CD4-positive, alpha-beta T cell treated with Interleukin-6 for 4 hours (primary cell): ENCODE measurements at places on chromosomes 13 and 19.

- no peak for DNase-seq
These were observed 43.1 kb downstream of the PCCA start for GRCh38 chr13:100131863-100132574.

- DNase-seq = no peak
These were observed 25.9 kb downstream of the INTS6 start for GRCh38 chr13:51426982-51427381.

GRCh38 chr13:114024603-114025404 lies 50.9 kb upstream of the C13orf46 start:
- no peak for DNase-seq

DNA sequence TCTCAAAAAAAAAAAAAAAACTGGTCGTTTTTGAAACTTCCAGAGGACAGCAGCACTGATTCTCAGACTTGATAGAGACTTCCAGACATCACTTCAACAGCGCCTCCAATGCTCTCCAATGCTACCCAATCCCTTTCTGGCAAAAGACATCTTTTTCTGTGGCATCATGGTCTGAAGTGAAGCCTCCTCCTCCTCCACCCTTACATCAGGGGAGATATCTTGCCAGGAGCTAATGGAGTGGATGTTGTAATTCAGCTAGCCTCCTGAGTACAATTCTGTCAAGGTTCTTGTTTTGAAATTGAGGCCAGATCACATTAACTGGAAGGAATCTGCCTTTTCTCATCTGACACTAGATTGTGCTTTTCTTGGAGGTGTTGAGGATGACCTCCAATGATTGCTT lies 24.2 kb downstream of the FXYD5 start:
- DNase-seq = no peak

DNA sequence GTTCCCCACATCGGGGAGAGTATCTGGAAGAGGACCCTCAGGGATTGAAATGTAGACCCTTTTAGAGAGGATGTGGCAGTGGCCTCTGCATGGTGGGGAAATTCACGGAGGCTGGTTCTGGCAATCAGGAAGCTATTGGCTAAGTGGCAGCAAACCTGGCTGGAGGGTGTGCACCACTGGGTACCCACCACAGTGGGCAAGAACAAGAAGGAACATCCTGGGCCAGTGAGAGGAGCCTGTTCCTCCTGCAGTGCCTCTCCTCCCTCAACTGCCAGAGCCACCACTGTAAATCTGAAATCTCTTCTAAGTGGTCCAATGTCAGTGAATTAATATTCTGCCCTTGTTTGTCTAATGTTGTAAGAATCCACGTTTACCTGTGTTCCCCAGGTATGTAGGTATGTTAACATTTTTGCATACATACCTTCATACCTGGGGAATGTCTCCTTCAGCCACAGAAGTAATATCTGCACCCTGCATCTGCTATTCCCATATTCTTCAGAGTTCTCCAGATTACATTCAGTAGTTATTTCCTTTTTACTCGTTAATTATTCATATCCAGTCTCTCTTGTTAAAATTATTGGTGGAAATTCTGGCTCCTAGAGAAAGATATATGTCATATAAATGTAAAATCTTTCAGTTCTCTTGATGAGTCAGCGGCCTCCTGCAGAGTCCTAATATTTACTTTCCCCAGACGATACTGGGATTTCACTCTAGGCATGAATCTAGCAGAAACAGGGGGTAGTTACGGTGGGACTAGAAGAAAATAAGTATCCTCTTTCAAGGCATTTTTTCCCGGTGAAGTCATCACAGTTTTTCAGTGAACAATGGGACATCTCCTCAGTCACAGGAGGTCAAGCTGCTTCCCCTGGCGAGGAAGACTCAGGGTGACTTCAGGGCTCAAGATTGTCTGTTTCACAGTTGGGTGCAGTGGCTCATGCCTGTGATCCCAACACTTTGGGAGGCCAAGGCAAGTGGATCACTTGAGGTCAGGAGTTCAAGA lies 148.3 kb downstream of the MYO16 start:
- no peak for DNase-seq

DNA sequence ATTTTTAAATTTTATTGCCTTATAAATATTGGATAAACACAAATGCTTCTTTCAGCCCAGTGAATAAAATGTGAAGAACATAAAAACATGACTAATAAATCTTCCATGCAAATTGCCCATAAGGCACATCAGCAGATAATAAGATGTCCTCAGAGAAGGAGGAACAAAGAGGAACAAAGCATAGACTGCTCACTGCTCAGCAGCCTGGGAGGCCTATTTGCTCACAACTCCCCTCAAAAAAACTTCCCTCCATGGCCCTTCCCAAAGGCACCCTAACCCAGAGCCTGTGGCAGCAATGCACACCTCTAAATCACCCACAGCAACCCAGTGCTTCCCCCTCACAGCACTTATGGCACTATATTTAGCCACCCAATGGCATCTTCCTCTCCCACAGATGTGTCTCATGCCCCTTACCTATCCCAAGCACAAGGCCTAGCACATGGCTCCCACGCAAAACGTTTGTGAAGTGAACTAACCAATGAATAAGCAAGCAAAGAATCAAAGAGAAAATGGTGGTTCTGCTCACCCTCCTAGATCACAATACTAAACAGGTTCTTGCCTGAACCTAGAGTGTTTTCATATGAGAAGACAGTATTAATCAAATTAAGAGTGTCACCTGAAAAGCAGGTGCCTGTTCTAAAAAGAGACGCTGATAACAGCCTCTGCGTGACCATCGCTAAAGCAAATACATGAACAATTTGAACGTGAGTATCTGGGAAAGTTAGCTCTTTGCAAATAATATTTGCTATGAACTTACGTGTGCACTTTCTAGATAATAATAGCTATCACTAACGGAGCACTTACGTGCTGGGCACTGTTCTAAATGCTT lies 96.9 kb downstream of the TBC1D4 start:
- DNase-seq = no peak

GRCh38 chr13:105878119-105878700 lies 657.3 kb downstream of the EFNB2 start:
- no peak for DNase-seq

DNA sequence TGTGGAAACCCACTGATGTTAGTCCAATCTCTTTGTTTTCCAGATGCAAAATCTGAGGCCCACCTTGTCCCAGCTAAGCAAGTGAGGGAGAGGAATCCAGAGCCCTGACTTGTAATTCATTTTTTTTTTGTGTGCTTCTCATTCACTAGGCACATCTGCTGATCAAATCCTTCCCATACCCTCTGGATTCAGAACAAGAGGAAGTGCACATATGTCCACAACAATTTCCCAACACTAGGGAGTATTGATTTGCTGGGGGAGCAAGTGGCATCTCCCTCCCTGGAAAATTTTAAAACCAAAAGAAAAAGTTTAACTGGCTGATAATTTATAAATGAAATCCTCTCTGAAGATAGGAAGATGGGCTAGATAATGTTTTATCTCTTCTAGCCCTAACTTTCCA lies 94.6 kb upstream of the RFC3 start:
- DNase-seq = no peak

DNA sequence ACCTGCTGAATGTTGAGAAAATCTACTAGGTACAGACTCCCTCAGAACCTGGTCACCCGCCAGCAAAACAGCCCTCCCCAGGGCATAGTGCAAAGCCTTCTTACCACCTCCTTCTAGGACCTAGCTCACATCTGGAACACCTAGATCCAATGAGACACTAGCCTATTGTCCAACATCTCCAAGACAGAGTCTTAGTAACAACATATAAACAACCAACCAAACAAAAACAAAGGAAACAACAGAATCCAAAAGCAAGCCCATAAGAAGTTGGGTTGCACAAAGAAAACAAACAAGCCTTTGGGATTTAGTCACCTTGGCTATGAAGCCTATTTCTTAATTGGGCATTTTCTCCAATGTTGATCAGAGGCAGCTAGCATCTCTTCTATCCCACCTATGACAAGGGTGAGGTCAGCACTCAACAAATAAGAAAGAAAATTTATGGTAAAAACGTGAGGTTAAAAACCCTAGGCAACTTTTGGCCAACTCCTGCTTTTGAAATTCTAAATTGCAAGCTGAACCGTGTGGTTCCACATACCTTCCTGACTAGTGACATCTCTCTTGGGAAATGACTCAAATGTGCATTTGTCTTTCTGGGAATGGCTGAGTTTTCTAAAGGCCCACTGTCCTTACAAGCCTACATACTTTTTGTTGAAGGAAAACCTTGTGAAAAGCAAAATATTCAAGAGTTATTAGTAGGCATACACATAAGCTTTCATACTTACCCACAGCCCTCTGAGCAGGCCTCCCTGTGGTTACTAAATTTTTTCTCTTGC lies 66.7 kb downstream of the FAM216B start:
- no peak for DNase-seq

DNA sequence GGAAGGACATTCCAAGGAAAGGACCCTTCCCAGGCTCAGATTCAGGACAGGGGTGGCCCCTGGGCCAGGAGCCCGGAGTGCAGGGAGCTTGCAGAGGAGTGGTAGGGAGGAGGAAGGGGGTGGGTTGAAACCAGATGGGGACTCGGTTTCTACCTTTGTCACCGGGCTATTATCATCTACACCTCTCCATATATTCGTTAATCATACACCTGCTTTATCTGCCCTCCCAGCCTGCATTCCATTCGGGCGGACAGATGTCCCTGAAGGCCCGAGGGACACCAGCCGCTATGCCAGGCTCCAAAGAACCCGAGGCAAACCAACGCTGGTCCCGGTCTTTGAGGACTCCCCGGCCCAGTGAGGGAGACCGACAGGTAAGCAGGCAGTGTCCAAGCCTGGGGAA lies 15.5 kb upstream of the MYH14 start:
- DNase-seq = no peak

DNA sequence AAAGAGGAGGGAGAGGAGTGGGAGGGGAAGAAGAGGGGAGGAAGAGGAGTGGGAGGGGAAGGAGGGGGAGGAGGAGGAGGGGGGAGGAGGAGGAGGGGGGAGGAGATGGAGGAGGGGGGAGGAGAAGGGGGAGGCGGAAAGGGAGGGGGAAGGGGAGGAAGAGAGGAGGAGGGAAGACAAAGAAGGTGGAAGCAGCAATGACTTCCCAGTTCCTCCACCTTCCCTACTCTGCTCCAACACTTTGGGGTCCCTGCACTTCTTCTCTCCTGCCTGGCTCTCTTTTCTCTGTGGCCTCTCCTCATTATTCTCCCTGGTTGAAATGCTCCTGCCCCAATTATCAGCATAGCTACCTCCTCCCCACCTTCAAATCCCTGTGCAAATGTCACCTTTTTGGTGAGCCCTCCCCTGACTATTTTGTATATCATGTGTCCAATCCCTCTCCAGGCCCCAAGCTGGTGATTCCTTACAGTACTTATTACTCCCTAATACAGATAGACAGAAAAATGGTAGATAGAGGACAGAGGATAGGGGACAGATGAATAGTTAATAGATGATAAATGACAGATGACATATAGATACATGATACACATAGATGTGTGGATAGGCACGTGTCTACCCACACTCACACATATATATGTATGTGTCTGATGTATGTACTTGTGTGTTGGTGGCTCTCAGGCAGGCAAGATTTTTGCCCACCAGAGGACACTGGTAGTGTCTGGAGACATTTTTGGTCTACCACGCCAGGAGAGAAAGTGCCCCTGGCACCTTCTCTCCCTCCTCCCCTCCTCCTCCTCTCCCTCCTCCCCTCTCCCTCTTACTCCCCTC lies 25.2 kb downstream of the NLRP9 start:
- no peak for DNase-seq

DNA sequence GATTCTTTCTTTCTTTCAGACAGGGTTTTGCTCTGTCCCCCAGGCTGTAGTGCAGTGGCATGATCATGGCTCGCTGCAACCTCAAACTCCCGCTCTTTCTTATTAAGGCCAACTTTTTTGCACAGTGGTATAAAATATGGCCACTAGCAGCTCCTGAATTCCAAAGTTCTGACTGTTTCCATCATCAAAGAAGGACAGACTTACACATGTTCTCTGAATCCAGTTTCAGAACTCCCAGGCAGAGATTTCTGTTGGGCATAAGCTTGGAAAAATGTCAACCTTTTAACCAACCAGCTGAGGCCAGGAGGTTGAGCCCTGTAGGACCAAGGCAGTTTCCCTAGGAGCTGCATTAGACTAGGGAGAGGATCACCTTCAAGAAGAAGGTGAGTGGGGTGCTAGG lies 184.1 kb downstream of the HS6ST3 start:
- DNase-seq = no peak

DNA sequence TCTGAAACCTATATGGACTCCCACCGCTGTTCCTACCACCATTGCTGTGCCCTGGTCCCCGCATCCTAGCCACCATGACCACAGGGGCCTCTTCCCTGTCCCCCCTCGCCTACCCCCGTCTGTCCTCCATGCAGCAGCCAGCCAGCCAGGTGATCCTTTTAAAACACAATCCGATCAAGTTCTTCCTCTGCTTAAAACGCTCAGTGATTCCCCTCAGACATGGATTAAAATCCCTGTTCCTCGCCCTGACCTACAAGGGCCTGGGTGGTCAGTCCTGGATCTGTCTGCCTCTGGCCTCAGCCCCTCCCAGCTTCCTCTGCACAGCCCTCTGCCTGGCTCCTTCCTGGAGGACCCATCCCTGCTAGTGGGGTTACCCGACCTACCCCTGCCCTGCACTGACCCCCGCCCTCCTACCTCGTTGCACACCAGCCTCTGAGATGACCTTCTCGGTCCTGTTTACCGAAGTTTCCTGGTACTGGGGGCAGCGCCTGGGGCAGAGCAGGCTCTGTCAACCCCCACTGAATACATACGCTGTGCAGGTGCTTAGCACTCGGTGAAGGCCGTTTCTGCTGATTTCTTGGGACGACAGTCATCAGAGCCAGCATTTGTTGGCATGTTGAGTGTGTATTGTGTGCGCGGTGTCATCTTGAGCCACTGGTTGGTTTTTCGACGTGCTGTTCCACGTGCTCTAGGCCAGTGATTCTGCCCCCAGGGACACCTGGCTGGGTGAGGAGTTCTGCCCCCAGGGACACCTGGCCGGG lies 14.7 kb upstream of the LENG8 start:
- no peak for DNase-seq

- no peak for DNase-seq
These were observed 9.9 kb downstream of the STOML3 start for GRCh38 chr13:38980750-38981078.

DNA sequence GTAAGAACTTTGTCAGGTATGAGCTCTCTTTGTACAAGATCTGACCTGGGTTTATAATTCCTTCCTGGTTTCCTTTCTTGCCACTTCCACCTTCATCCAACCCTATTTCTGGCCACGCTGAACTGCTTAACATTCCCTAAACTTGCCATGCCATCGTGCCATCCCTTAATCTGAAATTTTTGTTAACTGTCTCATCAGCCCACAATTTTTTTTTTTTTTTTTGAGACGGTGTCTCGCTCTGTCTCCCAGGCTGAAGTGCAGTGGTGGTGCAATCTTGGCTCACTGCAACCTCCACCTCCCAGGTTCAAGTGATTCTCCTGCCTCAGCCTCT lies 144.6 kb downstream of the GGACT start:
- no peak for DNase-seq

DNA sequence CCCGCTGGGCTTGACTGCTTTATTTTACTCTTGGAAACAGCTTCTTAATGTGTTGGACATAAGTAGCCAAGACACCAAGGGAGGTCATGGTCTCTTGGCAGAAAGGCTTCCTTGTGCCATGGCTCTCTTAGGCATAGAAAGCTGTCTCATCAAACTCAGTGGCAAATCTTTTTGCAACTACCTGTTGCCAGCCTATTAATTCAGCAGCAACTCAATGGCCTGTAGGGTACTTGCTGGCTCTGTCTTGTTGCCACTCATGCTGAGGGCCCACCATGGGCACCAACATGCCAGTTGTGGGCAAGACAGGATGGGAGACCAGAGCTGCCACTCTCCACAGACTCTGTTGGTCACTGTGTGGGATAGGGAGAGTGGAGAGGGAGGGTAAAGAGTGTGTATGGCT lies 1209.4 kb downstream of the UQCRFS1 start:
- DNase-seq = no peak

- DNase-seq = no peak
These were observed 33.9 kb downstream of the TFDP1 start for GRCh38 chr13:113618455-113618854.
